ACHN (cell line): ENCODE measurements at places on chromosomes 5 and 9.

GRCh38 chr5:103774721-103775120, 212.1 kb upstream of the NUDT12 start:
- no peak for DNase-seq

DNA sequence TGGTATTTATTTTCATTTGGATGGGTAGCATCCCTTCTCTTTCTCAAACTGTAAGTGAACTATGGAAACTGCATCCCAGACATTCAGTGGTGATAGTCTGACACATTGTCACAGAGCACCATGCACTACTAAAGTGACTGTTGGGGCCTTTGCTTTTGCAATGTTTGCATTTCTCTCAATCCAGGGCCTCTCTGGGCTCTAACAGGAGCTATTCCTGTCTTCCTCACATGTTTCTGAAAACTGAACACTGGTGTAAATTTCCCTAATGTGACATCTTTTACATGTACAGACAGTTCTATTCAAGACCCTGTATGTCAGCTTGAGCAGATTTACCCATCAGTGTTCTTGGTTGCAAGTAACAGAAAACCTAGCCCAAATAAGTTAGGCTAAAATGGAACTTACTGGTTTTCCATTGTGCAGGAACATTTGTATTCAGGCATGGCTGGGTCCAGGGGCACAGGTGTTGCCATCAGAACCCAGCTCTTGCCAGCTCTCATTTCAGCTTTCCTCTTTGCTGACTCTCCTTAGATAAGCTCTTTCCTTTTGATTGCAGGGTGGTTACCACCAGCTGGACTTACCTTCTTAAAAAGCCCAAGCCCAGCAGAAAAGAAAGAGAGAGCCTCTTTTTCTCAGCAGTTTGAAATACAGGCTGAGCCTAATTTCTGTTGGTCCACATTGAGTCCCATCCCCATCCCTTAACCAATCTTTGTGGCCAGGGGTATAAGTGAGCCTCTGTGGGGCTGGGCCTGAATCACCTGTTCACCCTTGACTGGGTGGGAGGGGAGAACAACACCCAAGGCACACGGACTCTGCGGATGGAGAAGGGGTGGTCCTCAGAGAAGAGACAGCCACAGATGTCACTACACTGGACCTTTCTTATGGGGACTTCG, 234.3 kb downstream of the NR3C1 start:
- no peak for DNase-seq

- no peak for DNase-seq
Observed at GRCh38 chr9:98625728-98626127, 83.0 kb downstream of the GABBR2 start.

- peak; percentile 69 for DNase-seq
Observed at GRCh38 chr5:74206579-74207550, 433.7 kb downstream of the ENC1 start.

- DNase-seq: no peak
Observed at GRCh38 chr9:123745451-123745850, 184.5 kb downstream of the DENND1A start.

GRCh38 chr5:168776070-168776469, 196.9 kb upstream of the PANK3 start:
- no peak for DNase-seq

GRCh38 chr5:81553567-81554212, 159.8 kb upstream of the ACOT12 start:
- DNase-seq: no peak

- no peak for DNase-seq
Observed at GRCh38 chr9:109149722-109150121, 17.3 kb downstream of the FRRS1L start.

- no peak for DNase-seq
Observed at GRCh38 chr9:106869028-106869427, 6.1 kb downstream of the ZNF462 start.

GRCh38 chr9:119264165-119264564, 105.1 kb downstream of the BRINP1 start:
- DNase-seq: no peak

DNA sequence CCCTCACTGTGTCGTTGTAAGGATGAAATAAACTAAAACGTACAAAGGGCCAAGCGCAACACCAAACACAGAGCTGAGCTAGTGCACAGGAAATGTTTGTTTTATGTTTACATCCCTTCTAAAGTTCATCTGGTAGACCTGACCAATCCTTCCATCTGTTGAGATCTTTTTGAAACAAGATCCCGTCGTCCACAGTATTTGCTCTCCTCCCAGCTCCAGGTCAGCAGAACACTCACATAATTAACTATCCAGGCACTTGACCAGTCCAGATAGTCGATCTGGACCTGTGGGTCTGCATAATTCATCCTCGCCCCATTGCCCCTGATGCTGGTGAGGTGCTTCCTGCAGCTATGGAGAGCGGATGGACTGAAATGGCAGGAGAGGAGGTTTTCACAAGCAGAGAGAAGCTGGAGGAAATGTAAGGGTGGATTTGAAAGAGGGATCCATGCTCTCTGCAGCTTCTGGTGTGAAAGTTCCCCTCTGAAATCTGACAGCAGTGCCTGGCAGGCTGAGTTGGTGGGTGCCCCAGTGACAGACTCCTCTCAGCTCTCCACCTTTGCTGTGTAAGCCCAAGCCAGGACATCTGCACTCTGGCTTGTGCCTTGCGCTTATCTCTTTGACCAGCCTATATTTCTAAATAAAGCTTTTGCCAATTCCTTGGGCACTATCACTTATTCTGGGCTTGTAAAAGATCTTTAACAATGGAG, 102.4 kb downstream of the TTLL11 start:
- no peak for DNase-seq

DNA sequence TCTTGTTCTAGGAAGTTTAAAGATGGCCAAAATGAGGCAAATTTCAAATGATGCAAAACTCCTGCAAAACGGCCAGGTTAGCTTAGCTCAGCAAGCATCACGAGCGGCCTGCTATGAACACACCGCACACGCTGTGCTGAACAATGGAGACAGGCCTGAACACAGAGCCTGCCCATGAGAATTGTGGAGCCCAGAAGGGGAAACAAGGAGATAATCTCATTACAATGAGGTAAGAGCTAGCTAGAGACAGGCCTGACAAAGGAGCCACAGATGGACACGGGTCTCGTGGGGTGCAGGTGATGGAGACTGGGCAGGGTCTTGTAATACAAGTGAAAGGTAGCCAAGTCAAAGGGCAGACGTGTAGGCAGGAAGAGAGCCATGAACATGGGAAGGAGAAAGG, 50.2 kb downstream of the PSMB7 start:
- no peak for DNase-seq

- DNase-seq: no peak
Observed at GRCh38 chr5:100600298-100600994, 65.3 kb downstream of the FAM174A start.

- no peak for DNase-seq
Observed at GRCh38 chr5:56012281-56012963, 17.7 kb upstream of the IL6ST start.

DNA sequence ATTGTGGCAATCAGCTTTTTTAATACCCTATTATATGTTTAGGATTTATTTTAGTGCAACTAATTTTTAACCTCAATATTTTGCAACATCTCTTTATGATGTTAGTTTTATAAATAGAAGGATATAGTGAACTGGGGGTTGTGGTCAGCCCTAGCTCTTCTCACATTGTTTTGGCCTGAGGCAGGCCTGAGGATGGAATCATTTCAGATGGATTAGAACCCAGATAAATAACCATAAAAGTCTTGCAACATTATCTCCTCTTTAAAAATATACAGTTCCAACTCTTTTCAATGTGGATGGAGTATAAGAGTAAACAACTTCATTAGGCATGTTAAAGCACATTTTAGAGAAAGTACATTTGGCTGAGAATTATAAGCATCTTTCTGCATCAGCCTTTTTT, 522.7 kb downstream of the NR2F1-AS1 start:
- no peak for DNase-seq

DNA sequence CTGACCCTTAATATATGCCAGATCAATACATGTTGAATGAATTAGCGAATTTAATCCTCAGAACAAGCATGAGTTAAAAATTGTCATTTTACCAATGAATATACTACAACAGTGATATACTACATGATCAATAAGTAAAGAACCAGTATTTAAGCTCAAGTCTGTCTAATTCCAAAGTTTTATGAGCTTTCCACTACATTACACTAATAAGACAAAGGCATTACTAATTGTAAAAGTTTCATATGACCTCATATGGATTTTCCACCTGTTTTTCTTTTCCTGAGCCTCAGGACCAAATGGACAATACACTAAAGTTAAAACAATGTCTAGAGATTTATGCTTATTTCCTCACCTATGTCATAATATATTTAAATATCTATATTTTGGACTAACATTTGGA, 80.8 kb downstream of the OXCT1 start:
- no peak for DNase-seq

DNA sequence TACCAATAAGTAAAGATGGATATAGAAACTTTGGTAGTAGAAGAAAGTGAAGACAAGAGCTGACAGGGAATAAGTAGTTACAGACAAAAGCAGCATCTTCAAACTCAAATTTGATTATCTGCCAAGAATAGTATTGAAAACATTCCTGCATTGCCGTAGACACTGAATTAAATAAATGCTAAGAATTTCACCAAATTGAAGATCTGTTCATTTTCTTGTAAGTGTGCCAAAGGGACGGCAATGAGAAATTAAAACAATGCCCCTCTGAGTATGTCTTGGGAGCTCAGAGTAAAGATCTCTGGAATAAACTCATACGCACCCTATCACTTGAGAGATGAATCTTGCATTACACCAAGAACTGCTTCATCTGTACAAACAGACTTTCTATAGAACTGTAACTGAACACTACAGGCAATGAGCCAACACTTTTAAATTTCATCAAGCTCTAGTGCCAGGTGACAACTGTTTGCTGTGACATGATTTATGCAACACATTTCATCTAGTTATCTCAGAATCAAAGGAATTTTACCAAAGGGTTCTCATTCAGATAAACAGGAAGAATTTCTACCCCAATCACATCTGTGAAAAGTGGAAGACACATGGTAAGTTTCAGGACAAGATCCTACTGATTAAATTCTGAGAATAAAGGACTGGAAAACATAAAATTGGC, 66.9 kb downstream of the RFX3 start:
- no peak for DNase-seq
